Activated T-cell treated with anti-CD3 and anti-CD28 coated beads, Interleukin-2, amount 50 U/mL, for 4 hours (primary cell): ENCODE measurements at places on chromosomes 2 and 18. TPM values are rescaled to one million over a fixed set of nuclear protein-coding genes. Genes with fewer than 3 reads are reported as not detected.

DNA sequence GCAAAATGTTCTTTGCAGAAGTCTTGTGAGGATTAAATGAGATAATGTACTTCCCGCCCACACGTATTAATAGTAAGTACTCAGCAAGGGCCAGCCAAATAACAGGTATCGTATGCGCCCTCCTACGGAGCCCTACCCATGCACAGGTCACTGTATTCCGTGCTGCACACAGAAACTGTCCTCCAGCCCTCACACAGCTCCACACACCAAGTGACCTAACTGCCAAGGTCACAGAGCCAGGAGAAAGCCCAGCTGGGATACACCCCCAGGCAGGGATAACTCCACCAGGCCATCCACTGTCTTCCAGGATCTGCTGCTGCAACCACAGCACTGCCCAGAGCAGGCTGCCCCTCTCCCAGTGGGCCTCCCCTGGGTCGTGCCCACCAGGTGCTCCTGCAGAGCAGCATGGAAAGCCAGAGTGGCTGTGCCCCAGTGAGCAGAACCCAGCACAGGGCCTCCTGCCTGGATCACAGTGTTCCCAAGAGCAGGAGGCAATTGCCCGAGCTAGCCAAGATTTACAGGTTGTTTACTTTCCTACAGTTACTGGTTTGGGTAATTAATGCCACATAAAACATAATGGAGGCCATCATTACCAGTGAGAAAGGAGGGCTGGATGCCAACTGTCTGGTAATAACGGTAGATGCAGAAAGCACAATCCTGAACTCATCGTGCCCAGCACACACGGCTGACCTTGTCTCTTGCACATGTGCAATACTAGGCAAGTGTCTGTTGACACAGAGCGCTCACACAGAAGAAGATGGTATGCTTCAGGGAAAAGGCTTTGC lies 24.4 kb downstream of the TFCP2L1 start:
- DNase-seq = no peak

The CNGA3 gene
- not detected for total RNA-seq

The CRYBA2 gene
- total RNA-seq = not detected

The GKN2 gene
- not detected for total RNA-seq

DNA sequence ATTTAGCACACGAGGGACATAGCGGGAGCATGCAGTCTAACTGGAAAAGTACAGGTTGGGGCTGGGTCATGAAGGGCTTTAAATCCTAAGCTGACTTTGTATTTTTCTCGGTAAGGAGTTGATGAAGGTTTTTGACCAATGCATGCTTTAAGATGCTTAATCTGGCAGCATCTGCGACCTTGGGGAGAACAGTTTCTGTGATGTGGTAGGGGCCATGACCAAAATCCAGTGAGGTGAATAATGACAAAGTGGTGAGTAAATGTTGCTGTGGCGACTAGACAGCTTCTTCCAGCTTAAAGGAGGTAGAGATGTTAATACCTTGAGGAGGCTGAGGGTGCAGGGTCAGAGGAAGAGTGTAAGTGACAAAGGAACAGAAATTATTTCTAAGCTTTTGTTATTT lies 174.6 kb upstream of the ALPP start:
- no peak for DNase-seq

The RND3 gene
- not detected for total RNA-seq

GRCh38 chr2:27307545-27308358 lies 493 bp downstream of the UCN start:
- no peak for DNase-seq
